Bone marrow (tissue), 2 donors: ENCODE measurements at places on chromosomes 3 and 15.
A peak's percentile ranks its signal among the peaks of the same experiment; 100 is the strongest.

DNA sequence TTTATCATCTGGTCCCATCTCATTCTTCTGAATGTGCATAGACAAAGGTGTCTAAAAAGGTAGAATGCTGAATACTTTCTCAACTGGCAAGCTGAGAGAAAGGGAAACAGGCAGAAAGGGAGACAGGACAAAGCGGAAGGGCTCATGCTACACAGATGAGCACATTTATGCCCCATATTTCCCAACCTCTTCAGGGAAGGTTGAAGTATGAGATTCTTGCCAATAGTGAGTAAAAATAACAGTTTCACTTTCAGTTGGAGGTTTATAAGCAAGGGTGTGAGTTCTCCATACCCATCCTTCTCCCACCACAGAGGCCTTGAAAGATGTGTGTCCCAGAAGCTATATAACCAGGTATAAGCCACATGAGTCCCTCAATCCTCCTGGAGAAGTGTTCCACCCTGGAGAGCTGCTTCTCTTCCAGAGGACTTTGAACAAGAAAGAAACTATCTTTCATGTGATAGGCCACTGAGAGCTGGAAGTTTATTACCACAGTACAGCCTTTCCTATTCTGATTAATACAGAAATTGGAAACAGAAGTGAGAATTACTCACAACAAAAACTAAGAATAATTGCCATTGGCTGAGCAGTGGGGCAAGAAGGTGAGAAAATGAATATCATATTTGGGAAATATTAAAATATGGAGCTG is 709.4 kb upstream of the NR2F2 start:
- no peak for DNase-seq

- no peak for DNase-seq
These were observed 15.8 kb downstream of the BOC start for GRCh38 chr3:113227146-113227545.

DNA sequence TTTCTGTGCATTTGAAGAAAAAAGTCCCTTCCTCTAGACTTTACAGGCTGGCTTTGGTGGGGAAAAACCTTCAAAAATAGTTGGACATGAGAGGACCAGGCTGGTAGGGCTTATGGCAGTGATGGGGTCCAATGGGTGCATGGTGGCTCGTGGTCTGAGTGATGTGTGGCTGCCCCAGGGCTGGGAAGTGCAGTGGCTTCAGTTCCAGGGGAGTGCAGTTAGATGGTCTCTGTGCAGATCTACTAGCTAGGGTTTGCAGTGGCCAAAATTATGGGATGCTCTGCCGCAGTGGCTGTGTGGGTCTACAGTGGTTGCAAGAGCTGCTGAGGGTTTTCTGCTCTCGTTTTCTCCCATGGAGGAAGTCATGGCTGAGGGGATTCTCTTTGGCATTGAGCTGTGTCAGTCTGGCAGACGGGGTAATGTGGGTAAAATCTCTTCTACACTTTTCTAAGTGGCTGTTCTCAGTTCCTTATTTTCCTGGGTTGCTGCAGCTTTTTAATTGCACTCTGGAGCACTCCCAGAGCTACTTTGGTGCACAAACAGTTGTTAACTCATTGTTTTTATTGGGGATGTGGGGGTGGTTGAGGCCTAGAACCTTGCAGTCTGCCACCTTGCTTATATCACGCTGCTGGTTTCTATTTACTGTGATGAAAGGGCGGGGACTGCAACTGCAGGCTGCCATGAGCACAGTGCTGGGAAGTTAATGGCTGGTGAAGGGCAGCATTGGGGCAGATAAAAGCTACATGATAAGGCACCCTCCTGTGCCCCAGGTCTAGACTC is 1324.6 kb downstream of the NSUN3 start:
- DNase-seq, result no peak

- no peak for DNase-seq
These were observed 33.8 kb upstream of the GREM1 start for GRCh38 chr15:32683906-32684584.

DNA sequence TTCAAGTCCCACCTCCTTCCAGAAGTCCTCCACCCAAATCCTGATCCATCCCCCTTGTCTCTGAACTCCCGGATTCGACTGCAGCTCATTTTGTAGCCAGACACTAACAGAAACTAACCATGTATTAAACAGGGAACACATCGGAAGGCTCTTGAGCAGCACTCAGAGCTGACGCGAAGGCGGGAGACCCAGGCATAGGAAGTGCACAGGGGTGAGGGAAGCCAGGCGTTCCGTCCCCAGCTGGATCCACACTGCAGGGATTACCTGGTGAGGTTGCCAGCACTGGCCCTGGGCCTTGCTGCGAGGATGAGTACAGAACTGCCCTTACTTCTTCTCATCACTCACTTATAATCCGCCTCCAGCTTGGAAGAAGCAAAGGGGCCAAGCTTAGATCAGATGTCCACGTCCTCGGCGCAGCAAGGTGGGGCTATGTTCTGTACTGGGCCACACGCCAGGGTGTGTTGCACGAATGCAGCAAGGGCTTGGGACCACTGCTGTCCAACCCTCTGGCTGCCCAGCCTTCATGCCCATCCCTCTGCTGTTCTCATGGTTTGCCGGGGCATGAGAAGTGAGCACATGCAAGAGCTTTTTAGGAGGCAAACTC is 124.2 kb upstream of the SMAD3 start:
- DNase-seq, result no peak

DNA sequence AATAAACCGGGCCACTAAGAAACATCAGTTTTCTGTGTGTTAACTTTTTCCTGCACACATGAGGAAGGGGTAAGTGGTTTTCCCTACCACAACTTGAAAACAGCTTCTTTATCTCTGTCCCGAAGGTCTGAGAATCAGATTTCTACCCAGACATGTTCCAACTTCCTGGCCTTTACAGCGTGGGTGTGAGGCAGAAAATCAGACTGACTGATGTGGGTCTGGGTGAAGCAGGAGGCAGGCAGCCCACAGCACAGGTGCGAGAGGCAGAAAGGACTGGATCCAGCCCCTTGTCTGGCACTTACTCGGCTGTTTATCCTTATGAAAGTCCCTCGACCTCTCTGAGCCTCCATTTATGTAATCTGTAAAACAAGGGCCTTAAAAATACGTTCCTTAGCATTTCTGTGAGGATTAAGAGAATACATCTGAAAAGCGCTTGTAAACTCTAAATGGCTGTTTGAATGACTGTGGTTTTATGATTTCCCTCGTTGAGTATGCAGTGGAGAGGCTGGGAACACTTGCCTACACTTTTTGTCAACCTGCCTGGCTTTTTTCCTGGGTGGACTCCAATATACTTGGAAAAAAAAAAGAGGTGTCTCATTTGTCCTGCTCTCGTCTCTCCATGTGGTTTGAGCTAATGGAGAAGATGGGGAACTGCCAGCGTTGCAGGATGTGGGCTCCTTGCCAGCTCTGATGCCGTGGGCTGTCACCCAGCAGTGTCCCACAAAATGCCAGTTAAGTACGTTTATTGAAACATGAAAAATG is 3.1 kb downstream of the AGBL1 start:
- no peak for DNase-seq

DNA sequence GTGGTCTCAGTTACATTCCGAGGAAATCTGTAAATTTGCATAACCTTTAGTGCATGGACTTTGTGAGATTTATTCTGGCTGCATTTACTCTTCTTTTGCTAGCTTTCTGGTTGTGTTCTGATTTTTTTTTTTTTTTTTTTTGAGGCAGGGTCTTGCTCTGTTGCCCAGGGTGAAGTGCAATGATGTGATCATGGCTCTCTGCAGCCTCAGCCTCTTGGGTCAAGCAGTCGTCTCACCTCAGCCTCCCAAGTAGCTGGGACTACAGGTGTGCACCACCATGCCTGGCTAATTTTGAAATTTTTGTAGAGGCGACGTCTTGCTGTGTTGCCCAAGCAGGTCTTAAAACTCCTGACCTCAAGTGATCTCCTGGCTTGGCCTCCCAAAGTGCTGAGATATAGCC is 12.6 kb downstream of the RAB5A start:
- no peak for DNase-seq

DNA sequence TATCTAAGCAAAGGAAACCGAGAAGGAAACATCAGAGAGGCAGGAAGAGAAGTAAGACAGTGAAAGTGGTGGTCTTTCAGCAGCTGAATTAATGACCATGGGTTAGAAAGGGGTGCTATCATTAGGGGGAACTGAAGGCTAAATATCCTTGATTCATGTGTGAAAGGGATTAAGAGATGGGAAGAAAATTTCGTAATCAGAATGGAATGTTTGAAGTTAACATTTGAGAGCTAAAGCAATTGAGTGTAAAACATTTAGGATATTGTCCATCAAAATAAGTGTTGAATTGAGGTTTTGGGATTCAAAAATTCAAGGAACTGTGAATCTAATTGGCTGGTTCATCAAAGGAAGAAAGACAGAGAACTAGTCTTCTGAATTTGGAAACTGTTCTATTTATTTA is 4.1 kb upstream of the ECT2 start:
- DNase-seq, result no peak

GRCh38 chr15:82873000-82873680 is 63.7 kb downstream of the WHAMM start:
- DNase-seq, result no peak

DNA sequence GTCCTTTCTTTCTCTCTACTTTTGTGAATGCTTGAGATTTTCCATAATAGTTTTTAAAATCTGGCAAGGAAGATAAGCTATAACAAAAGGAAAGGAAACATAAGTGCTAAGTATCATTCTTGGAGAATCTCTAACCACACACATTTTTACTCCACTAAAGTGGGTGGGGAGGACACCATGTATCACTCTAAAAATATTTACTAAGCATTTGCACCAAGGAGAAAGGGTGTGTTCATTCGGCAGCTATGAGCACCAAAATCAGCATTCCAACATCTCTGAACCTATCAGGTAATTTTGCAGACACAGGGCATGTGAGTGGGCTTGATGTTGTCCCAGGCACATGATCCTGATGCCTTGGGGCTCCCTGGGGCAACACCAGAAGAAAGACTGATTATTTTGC is 5.5 kb downstream of the B4GALT4 start:
- no peak for DNase-seq

GRCh38 chr15:43081283-43081682 is 24.6 kb downstream of the UBR1 start:
- DNase-seq, result no peak

- no peak for DNase-seq
These were observed 1496.1 kb downstream of the OTOL1 start for GRCh38 chr3:162992741-162993140.

GRCh38 chr3:70040386-70040785 is 40.9 kb downstream of the SAMMSON start:
- no peak for DNase-seq

- DNase-seq, result no peak
These were observed 24.0 kb downstream of the GTF2E1 start for GRCh38 chr3:120766576-120766975.

DNA sequence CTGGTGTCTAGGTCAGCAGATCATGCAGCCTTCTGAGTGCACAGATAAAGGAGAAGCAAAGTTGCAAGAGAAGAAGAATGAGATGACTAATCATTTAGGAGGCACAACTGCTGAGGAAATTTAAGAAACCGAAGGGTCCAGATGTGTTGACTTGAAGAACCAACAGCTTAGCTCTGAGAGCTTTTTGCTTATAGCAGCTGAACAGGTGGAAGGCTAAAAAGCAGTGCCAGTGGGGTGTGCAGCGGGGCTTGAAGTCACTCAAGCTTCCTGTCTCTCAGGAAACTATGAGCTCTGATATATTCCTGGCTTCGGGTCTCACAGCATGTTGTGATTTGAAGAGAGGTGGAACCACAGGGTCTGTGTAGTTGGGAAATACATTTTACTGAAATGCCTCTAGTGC is 305.7 kb downstream of the RYR3 start:
- DNase-seq, result peak; percentile 31

DNA sequence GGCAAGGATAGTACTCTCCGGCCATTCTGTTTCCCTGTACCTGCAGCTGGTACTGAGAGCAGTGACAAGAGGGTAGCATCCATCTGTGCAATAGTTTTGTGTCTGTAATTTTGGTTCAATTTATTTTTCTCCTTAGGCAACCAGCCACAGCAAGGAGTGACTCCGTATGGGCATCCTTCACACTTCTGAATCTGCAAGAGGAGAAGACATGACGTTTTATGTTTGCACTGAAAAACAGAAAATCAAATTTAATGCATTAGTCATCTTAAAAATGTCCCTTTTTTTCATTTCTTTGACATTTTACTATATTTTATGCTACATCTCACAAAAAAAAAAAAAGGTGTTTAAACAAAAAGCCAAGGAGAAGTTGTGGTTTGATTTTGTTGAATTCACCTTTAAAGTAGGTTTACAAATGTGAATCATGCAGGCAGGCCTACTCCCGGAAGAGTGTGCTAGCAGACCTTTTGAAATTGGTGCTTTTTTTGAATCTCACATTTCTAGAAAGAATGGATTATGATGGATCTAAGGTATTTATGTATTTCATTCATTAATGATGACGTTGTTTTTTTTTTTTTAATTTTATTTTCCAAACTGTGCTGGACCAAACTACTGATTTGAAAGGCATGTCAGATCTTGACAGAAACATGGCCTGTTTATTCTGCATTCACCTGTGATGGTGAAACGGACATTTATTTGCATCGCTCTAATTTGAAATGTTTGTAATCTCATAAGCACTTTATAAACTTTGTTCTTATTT is 28.1 kb downstream of the IGSF10 start:
- no peak for DNase-seq

GRCh38 chr15:82966671-82967071 is 14.2 kb upstream of the HOMER2 start:
- DNase-seq, result no peak

- no peak for DNase-seq
These were observed 6.2 kb downstream of the RAB8B start for GRCh38 chr15:63195569-63196015.

DNA sequence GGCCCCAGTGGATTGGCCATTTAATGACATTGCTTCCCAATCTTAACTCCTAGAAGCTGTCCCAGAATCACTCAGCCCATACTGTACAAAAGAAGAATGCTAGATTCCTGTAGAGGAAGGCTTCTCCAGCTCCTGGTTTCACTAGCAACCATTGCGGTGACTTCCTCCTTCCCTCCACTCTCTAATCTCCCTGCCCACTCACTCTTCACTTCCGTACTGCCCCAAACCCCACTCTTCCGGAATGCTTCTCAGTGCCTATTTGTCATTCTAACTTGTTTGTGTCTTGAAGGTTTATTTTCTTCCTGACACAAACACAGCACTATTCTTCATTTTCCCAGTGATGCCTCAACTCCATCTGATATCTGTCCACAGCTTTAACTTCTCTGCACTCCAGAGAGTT is 97.1 kb upstream of the SPATA16 start:
- DNase-seq, result peak; percentile 37

GRCh38 chr15:70556779-70557178 is 206.6 kb downstream of the UACA start:
- DNase-seq, result no peak

DNA sequence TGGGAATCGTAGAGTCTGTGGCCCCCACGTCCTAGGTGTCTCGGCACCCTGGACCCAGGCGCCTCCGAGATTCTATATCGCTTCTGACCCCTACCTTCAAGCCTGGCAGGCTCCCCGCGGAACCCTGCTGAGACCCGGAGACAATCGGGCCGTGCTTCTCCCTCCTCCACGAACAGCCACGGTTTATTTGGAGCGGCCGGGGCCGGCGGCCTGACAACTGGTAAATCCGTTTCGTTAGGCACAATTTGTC is 1.4 kb downstream of the GATA2 start:
- no peak for DNase-seq
